ENCODE measurements at places on chromosomes 4 and X.

GRCh38 chrX:135520022-135520552, 373 bp upstream of the INTS6L start:
- H3K4me3 ChIP-seq: peak overlapping the region; percentile 82
- H3K27ac ChIP-seq: peak overlapping the region; percentile 94
- no peaks in the 10 kb centered on the region for H3K27me3 ChIP-seq
- H3K4me1 ChIP-seq: no peaks in the 10 kb centered on the region
- no peak for DNase-seq
- H3K36me3 ChIP-seq: no peaks in the 10 kb centered on the region

GRCh38 chrX:50067435-50068284, 133.1 kb downstream of the AKAP4 start:
- H3K4me1 ChIP-seq: no peaks in the 10 kb centered on the region
- no peak overlapping the region for H3K27ac ChIP-seq
- no peak overlapping the region for H3K4me3 ChIP-seq
- no peaks in the 10 kb centered on the region for H3K36me3 ChIP-seq

DNA sequence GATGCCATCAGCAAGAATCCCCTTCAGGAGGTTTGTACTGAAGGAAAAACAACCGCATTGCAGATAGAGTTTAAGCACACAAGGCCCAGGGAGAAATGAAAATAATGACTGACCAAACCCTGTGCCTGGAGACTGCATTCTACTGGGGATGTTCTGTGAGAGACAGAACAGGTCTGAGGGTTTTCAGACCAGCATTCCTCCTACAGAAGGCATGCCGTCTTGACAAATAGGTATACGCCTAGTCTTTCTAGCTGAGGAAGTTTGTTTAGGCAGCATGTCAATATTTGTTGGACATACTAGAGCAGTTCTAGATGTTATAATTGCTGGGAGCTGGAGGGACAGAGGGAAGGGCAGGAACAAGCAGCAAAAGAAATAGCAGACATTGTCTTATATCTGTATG, 68.4 kb upstream of the SCOC start:
- DNase-seq: no peak
- peaks cover 3% of the 10 kb centered on the region for H3K4me1 ChIP-seq
- no peak overlapping the region for H3K27ac ChIP-seq
- no peaks in the 10 kb centered on the region for H3K27me3 ChIP-seq
- no peaks in the 10 kb centered on the region for H3K36me3 ChIP-seq

DNA sequence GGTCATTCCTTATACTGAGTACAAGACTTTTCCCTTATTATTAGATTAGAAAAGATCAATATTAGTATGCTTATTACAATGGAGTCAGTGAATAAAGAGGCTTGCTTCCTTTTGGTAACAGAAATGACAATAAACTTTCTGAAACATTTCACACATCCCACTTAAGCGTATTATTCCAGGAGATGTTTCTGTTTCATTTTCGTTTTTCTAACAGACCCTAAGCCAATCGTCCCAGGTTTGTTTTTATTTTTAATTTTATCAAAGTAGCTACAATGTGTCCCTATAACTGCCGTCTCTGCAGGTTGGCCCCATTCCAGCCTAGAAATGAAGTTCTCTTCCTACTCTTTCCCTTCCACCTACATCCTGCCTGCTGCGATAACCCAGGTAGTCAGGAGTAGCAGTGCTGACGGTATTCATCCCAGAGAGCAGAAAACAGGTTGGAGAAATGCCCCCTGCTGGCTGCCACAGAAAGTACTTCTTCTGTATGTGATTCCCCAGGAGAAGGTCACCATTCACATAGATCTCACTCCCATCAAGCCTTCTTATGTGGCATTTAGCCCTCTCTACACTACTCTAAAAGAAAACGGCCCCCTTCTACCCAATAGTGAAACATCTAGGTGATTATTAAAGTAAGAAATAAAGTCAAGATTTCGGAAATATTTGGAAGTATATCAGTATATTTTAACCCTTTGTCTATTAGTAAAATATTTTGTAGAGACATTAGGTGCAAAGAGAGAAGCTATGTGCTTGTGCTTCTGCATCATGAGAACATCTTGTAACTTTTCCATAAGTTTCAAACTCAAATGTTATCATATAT, 40.4 kb downstream of the ENPEP start:
- no peak overlapping the region for H3K27ac ChIP-seq
- H3K27me3 ChIP-seq: no peaks in the 10 kb centered on the region
- no peaks in the 10 kb centered on the region for H3K4me1 ChIP-seq
- H3K36me3 ChIP-seq: no peaks in the 10 kb centered on the region

DNA sequence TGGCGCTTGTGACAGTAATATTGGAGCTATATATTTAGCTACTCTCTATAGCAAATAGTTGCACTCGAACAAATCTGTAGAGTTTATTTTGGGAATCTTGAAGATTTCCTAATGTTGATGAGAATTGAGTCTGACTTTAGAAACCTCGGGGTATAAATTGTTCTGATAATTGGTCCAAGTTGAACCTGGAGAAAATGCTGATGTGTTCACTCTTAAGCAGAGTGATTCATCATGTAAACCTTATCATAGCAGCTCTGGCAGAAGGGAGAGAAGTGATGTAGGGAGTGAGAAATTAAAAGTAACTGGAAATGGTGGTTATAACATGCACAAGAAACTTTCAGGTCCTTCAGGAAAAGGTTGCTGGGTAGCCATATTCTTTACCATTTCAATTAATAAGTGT, 16.4 kb upstream of the SLC4A4 start:
- H3K36me3 ChIP-seq: no peaks in the 10 kb centered on the region
- no peak overlapping the region for H3K4me3 ChIP-seq
- no peak for DNase-seq
- no peaks in the 10 kb centered on the region for H3K27me3 ChIP-seq
- H3K27ac ChIP-seq: no peak overlapping the region

- H3K27me3 ChIP-seq: no peaks in the 10 kb centered on the region
- H3K4me3 ChIP-seq: no peak overlapping the region
- no peaks in the 10 kb centered on the region for H3K4me1 ChIP-seq
- DNase-seq: no peak
Observed at GRCh38 chr4:40621229-40621591, 8.5 kb downstream of the RBM47 start.

- no peaks in the 10 kb centered on the region for H3K4me1 ChIP-seq
- no peak overlapping the region for H3K4me3 ChIP-seq
- H3K36me3 ChIP-seq: no peaks in the 10 kb centered on the region
Observed at GRCh38 chrX:68832516-68833447, 4.0 kb downstream of the EFNB1 start.

DNA sequence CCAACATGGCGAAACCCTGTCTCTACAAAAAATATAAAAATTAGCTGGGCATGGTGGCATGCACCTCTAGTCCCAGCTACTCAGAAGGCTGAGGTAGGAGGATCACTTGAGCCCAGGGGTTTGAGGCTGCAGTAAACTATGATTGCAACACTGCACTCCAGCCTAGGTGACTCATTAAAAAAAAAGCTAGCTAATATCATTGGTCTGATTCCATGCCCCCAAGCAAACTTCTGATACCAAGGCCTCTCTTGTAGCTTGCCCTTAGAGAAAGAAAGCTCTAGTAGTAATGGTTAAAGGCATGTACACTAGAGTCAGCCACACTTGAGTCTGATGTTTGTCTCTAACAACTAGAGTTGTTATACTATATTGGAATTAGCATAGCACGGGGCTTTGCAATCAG, 32.6 kb upstream of the PHF8 start:
- H3K4me3 ChIP-seq: no peak overlapping the region
- DNase-seq: no peak
- H3K27me3 ChIP-seq: no peaks in the 10 kb centered on the region
- no peak overlapping the region for H3K27ac ChIP-seq

Measured in ascending aorta (tissue), 2 donors.